Stimulated activated CD4-positive, alpha-beta T cell treated with anti-CD3 and anti-CD28 coated beads, Interleukin-2, amount 100 ng/mL, for 24 hours (primary cell): ENCODE measurements at places on chromosomes 13 and 19.
A peak's percentile ranks its signal among the peaks of the same experiment; 100 is the strongest.

- DNase-seq = no peak
Observed at GRCh38 chr13:78649997-78650716, 8.8 kb downstream of the OBI1 start.

- no peak for DNase-seq
Observed at GRCh38 chr19:18989316-18989715, 44.0 kb downstream of the SUGP2 start.

- DNase-seq = no peak
Observed at GRCh38 chr19:33389421-33390100, 16.1 kb downstream of the CEBPG start.

DNA sequence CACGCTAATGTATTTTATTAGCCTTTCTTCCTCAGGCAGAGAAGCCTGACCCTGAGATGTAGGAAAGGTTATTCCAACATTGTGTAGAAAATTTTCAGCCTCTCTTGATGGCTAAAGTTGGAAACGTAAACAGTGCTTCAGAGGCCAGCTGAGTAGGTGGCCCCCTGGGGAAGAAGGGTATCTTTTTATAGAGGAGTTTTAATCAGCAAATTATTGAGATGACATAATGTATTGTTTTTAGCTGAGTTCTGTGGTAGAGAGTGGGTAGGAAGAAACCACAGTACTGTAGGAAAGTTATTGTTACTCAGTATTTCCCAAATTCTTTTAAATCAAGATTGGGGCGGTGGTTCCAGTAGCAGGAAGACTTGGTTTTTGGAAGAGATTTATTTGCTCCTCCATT is 268.8 kb downstream of the DLEU7 start:
- no peak for DNase-seq

GRCh38 chr19:30731591-30731990 is 359.4 kb downstream of the ZNF536 start:
- no peak for DNase-seq

DNA sequence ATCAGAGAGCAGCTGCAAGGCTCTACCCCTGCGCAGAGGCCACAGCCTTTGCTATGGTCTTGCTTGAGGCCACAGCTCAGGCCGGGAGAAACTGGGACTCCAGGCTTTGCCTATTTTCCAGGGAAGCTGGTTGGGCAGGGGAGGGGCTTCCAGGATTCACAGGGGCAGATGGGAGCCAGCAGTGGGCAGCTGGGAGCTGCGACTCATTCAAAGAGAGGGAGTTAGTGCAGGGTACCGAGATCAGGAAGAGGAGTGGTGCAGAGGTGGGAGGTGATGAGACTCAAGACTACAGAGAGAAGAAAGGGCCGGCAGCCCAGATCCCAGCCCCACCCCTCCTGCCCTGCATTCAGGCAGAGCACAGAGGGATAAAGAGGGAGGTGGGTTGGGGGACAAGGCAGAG is 12.1 kb downstream of the ADGRE5 start:
- no peak for DNase-seq

- DNase-seq = no peak
Observed at GRCh38 chr19:39479916-39480315, 722 bp upstream of the TIMM50 start.

DNA sequence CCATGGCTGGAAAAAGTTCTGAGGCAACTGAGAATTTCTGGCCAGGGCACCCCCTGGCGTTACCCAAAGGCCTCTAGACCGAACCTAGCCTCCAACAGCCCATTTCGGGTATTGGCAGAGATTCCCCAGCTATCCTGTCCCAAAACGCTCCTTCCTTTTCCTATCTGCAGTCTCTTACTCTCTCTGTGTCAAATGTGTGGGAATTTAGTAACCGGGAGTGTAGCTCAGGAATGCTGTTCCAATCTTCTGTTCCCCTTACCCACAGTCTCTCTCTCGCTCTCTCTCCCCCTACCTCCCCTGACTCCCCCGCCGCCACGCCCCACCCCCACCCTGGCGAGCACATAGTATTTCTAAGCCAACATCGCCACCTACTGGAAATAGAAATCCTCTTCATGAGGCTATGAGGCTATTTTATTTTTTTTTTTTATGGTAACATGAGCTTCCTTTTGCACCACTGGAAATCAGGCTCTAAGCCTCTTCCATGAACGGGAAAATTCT is 27.0 kb downstream of the OXGR1 start:
- DNase-seq = no peak

DNA sequence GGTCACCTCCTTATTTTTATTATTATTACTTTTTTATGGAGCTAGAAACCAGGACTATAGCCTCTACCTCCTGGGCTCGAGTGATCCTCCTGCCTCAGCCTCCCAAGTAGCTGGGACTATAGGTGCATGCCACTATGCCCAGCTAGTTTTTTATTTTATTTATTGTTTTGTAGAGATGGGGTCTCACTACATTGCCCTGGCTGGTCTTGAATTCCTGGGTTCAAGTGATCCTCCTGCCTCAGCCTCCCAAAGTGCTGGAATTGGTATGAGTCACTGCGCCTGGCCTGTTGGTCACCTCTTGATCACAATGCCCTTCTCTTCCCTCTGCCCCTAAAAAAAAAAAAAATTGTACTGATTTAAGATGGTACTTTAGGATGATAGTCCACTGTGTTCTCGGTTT is 20.4 kb downstream of the MRPS12 start:
- DNase-seq = no peak

DNA sequence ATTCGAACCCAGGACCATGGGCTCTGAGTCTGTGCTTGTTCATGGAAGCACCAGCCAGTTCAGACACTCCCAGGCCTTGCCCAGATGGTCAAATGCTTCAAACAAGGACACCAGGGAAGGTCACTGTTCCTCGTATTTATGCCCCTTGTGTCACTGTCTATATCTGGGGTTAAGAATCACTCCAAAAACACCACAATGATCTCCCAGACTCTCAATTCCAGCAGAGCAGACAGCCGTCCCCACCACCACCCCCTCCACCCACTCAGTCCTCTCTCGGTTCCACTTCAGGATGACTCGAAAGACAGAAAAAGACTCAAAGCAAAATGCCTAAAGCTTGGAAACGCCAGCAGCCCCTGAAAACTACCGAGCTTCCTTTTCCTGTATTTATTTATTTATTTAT is 79.0 kb downstream of the INSR start:
- no peak for DNase-seq

GRCh38 chr13:27022571-27023311 is 148.9 kb downstream of the USP12 start:
- no peak for DNase-seq

GRCh38 chr19:46000491-46001246 is 5.4 kb downstream of the CCDC61 start:
- DNase-seq = peak; percentile 70

DNA sequence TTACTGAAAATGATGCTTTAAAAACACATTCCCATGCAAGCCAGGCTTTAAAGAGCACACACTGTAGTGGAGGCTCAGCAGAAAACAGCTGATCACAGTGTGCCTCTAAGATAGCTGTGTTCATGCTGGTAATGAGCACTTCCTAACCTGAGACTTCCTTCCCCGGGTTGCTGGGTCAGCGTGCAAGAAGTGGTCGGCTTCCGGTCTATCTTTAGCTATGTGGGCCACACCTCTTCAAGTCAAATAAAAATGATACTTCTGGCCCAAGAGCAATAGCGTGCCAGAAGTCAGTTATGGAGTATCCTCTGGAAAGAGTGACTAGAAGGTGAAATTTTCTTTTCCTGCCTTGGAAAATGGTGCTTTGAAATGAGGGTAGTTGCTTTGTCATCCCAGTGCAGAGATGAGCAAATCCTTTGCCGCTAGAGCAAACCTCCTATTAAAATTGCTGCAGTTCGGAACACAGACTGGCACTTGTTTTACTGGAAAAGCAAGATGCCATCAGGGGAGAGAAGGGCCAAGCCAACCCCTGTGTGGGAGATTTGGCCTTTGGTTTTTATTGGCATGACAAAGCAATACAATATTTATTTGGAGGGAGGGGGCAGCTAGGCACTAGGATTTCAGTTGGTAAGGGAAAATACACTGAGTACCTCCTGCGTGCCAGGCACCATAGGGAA is 64.2 kb downstream of the ARHGAP35 start:
- peak; percentile 4 for DNase-seq

DNA sequence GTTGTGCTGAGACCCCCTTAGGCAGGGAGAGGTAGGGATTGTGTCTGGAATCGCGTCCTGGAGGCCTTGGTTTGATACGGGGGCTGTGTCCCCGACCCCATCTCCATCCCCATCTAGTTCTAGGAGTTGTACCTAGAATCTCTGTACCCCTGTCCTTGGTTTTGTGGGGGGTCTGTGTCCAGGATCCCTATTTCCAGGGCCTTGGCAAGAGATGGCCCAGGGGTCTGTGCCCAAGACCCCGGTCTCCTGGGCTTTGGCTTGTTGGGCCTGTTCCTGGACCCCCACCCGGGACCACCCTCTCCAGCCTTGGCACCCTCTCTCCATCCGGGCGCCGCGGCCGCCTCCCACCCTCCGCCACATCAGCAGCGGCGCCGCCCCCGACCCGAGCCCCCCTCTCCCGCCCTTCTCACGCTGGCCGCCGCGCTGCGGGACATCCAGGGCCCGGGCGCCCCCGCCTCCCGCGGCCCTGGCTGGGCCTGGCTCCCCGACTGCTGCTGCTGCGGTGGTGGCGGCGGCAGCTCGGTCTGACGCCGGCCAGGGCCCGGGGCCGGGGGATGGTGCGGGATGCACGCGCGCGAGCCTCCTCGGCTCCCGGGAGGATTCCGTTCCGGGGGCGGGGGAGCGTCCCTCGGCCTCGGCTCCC is at the start of gene NUMBL:
Gene NUMBL (minus strand): TSS at position 602 of the 643 bp plus-strand sequence. CDS start 168 bp downstream, at position 434.
- no peak for DNase-seq

DNA sequence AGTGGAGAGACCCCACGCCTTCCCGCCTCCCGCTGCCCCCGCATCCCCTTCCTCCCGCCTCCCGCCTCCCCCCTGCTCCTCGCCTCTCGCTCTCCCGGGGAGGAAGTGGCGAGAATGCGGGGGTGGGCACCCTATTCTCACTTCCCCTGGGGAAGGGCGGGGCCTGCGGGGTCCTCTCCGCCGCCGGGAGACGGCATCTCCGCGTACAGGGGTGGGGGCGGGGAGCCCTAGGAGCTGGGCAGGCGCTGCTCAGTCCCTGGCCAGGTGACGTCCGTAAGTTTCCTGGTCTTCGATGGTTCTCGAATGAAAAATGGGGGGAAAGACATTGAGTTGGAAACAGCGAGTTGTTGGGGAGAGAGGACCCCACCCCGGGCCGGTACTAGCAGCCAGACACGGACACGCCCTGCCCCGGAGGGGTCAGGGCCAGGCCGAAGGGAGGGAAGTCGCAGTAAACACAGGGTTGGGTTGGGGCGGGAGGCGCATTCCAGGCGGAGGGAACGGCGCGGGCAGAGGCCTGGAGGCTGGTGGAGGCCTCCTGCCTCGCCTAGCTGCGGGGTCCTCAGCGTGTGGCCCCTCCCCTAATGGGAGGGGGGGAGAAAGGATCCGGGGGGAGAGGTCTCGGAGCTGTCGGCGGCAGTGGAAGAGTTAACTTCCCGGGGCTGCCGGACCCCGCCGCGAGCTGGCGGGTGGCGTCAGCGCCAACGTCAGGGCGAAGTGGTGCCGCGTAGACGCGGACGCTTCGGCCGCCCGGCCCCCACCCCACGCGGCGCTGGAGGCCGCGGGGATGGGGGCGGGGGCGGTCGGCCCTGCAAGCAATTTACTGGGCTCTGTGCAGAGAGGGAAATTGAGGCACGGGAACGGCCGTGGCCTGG is 10.4 kb upstream of the JUND start:
- DNase-seq = peak; percentile 91

DNA sequence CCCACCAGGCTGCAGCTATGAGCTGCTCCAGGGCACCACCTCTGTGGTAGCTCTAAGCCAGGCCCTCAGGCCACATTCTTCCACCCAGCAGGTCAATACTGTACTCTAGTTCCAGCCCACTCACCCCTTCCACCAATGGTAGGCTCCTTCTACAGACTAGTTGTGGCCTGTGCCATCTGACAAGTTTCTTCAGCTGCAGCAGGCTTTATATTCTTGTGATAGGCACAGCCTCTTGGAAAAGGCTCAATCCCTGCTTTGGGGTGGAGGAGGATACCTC is 8.5 kb downstream of the MICU2 start:
- no peak for DNase-seq

DNA sequence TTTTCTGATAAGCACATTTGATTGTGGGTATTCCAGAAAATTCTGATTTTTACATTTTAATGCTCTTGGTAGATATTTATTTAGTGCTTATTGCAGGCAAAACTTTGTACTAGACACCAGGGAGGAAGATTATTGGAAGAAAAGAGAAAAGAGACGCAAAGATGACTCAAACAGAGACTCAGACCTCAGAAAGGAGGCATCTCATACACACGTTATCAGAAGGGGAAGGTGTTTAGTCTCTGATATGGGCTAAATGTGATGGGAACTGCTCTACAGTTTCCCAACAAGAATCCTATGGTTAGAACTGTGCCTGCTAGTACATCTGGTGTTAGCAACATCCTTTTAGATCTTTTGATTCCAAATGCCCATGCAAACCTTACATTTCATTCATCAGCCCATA is 245.6 kb downstream of the KLF5 start:
- DNase-seq = no peak

- DNase-seq = no peak
Observed at GRCh38 chr13:23588666-23589065, 18.5 kb downstream of the TNFRSF19 start.

- DNase-seq = no peak
Observed at GRCh38 chr19:51114087-51114729, 6.0 kb upstream of the CTU1 start.

GRCh38 chr13:26656919-26657318 is 99.4 kb downstream of the WASF3 start:
- no peak for DNase-seq

GRCh38 chr19:3977242-3978143 is 6.6 kb upstream of the DAPK3 start:
- DNase-seq = peak; percentile 22

GRCh38 chr13:72507416-72508199 is 219.8 kb downstream of the MZT1 start:
- DNase-seq = no peak

DNA sequence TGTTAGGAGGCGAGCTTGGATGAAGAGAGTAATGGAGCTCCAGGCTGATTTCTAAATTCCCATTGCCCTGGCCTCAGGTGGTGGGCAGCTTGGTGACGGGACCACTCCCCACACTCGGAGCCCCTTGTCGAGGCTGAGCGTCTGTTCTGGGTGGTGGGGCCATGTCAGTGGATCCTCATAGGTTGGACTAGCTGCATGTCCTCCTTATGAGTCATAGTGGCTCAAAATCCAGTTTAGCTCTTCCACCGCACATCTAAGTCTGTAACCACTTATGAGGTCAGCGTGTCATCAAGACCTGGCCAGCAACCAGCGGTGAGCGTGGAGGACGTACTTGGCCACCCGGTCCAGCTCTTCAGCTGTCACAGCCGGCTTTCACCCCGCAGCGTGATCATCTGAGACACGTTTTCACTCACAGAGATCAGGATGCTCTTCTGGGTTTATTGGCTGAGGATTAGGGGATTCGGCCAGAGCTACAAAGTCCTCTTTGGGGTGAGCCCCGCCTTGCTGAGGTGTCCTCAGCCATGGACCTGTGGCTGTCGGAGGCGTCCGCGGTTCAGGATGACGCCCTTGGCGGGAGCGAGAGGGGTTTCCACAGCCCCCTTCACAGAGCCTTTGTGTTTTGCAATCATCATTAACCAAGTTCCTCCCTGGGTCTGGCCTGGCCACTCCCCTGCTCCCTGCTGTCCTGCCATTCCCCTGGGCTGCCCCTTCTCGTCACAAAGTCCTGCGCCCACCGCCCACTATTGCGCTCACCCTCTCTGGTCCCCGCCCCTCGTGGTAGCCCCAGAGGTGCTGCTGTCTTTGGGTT is 41.9 kb downstream of the ADPRHL1 start:
- DNase-seq = no peak

- no peak for DNase-seq
Observed at GRCh38 chr13:59492030-59492636, 671.6 kb downstream of the DIAPH3 start.

- no peak for DNase-seq
Observed at GRCh38 chr13:60211548-60211947, 47.8 kb upstream of the DIAPH3 start.

GRCh38 chr19:8517551-8518442 is 3.8 kb upstream of the ZNF414 start:
- DNase-seq = peak; percentile 26
